ENCODE measurements at places on chromosomes 16 and 17.

DNA sequence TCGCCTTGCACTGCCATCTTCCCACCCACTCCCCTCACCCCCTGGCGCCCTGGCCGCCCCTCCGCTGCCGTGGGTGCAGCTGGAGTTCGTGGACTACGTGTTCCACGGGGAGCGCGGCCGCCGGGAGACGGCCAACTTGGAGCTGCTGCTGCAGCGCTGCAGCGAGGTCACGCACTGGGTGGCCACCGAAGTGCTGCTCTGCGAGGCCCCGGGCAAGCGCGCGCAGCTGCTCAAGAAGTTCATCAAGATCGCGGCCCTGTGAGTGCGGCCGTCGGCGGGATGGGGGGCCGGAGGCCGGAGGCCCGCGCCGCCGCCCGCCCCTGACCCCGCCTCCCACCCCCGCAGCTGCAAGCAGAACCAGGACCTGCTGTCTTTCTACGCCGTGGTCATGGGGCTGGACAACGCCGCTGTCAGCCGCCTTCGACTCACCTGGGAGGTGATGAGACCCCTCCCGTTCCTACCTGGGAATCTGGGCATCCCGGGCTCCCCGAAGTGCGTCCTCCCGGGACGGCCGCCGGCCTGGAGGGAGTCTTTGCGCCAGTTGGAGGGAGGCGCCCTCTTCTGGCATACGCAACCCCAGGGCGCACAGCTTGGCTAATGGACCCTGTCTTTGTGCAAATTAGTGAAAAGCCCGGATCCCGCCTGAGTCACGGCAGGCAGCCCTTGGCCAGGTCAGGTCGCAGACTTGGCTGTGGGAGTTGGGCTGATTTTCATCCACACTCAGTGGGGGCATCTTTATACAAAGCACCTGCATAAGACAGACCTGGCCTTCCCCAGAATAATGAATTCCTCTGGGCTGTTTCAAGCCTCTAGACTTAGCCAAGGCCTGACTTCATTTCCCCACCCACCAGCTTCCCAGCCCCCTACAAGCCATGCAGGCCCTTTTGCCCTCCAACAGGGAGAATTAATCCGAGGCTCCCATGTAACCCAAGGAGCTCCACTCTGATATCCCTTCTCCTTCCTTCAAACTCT, 14.3 kb downstream of the RAPGEFL1 start:
- peak; percentile 52 for DNase-seq

DNA sequence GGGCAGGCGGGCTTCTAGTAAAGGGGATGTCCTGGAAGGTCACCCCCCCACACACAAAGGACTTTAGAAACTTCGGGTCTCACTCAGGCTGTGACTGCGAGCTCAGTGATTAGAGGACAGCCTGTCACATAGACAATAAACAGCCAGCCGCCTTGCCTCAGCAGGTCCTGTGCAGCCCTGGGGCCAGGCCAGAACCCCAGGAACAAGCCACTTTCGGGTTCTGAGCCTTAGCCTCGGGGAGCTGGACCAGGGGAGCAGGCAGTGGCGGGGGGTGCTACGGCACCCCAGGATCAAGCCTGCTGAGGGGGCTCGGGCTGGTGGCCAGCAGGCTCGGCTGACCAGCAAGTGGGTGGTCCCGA, 1.1 kb downstream of the GAS7 start:
- no peak for DNase-seq

- peak; percentile 55 for DNase-seq
Observed at GRCh38 chr17:37123386-37123785, 174.6 kb downstream of the AATF start.

DNA sequence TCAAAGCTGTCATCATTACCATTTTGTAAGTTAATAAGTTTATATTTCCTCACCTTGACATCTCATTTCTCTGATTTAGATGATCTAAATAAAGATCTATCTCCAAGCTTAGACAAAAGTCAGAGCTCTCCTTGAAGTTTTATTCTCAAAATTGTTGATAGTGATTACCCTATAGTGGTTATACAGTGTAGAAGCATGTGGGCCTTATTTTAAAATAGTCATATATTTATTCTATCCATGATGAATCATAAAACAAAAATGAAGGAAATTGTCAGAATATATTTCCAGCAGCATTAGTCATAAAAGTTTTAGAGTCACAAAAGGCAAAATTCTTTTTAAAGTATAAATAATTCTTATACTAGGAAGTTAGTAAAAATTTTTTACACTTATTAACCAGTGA, 49.0 kb downstream of the RHOT1 start:
- DNase-seq, result no peak

DNA sequence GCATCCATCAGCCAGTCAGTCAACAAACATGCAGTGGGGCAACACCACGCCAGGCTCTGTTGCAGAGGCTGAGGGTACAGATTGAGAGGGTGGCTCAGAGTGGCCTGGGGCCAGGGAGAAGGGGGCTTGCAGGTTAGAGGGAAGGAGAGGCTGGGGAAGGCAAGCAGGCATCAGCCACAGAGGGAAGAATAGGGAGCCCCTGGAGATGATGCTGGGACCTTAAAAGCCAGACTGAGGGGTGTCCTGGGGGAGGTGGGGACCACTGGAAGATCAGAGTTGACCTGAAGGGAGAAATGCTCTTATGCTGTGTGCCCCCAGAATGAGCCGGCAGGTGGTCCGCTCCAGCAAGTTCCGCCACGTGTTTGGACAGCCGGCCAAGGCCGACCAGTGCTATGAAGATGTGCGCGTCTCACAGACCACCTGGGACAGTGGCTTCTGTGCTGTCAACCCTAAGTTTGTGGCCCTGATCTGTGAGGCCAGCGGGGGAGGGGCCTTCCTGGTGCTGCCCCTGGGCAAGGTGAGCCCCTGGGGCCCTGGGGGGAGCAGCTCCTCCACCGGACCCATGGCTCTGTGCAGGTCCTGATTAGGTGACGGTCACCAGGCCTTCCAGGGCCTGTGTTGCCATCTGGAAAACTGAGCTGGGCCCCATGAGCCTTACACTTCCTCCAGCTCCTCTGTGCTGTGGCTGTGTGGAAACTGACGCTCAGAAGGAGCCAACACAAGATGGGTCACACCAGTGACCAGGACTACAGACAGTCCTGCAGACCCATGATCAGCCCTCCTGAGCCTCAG, 1.7 kb downstream of the CORO1A start:
- DNase-seq, result no peak

DNA sequence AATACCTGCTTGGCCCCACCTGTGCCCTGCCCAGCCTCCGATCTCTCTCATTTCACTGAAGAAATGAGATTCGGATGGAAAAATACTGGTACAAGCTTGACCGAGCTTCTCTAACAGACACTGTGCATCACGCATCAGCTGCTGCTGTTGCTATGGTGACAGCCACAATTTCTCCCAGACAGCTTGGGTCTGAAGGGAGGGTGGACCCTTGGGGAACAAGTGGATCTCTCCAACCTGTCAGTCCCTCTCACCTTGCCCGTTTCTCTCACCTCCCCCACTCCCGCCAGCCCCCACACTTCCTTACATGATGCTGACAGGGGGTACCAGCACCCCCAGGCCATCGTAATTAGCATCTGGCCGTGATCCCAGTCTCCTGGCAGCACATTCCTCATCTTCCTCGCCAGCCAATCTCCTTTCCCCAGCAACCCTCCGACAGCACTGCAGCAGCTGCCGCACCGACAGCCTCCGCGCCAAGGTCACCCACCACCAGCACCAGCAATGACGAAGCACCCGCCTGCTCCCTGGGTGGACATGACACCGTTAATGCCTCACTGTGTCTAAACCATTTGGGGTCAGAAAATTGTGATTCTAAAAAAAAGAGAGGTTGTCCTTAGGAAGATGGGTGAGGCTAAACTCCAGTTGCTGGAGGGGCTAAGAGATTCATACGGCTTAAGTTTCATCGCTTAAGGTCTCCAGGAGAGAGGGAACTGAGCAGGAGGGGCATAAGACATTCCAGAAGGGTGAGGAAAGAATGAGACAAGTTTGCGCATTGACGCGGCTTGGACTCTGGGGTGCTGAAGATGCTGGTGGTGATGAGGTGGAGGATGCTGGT, 58.6 kb upstream of the TNRC6A start:
- DNase-seq, result peak; percentile 92

DNA sequence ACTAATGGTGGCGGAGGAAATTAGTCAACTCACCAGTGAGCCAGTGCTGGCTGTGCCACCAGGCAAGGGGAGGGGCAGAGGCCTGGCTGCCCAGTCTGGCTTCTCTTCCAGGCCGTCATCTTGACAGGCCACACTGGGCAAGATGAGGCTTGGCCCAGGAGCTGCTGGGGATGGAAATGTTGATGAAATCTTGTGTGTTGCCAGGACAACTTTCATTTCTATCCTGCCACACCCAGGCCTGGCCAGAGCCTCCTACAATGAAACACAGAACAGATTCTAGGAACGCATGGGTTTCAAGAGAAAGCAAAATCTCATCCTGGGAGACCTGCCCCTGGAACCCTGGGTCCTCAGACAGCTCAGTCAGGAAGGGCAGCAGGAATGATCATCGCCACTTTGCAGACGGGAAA, 9.3 kb downstream of the HEXIM2 start:
- DNase-seq, result no peak

DNA sequence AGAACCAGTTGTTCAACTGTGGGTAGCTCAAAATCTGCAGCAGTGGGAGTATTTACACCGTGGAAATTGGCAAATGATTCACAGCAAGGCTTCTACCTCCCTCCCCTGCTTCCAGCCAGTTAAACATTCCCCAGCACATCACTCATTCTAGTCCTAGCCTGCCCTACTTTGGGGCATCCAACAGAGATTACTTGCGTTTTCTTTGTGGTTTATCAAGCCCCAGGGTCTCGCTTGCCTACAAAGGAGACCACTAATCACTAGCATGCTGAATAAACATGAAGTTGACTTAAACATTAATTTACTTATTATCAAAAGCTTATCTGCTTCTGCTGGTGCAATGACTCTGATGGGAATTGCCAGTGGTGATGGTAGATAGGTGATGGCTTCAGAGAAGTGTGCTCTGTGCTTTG, 94.5 kb downstream of the MARF1 start:
- no peak for DNase-seq

GRCh38 chr16:29816694-29817441, 916 bp downstream of the PAGR1 start:
- peak; percentile 76 for DNase-seq

DNA sequence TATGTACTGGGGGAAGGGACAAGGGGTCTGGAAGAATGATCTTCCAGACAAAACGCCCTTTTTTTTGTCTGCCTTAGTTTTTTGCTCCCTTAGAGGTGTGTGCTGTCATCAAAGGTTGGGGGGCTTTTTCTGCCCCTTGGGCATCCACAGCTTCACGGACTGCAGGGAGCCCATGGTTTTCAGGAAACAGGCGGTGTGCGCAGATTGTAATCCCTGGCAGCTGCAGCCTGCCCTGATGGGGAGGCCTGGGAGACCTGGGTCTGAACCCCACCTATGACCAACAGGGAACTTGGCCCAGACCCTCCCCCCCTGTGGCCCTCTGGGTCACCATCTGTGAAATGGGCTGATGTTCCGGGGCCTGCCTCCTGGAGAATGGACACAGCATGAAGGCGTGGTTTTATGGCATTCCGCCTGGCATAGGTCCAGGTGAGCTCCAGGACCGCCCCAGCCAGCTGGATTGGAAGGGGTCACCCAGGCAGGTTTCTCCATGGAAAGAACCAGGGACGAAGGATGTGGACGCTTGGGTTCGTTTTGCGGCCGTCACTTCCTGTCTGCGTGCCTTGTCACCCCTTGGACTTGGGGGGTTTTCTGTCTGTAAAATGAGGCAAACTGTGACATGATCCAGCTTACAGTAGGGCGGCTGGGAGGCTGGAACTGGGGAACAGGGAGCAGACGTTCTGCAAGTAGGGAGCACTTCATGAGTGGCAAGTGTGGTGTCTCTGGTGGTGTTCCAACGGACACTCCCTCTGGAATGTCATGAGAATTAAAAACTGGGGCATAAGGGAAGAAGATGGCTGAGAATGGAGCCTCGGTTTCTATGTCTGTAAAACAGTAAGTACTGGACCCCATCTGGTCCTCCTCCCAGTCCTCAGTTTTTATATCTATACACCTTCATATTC, 1.5 kb downstream of the CPNE2 start:
- DNase-seq, result no peak

GRCh38 chr17:34916120-34916519, 45.1 kb downstream of the CCT6B start:
- no peak for DNase-seq

GRCh38 chr16:17831330-17831729, 360.6 kb upstream of the XYLT1 start:
- DNase-seq, result peak; percentile 55

DNA sequence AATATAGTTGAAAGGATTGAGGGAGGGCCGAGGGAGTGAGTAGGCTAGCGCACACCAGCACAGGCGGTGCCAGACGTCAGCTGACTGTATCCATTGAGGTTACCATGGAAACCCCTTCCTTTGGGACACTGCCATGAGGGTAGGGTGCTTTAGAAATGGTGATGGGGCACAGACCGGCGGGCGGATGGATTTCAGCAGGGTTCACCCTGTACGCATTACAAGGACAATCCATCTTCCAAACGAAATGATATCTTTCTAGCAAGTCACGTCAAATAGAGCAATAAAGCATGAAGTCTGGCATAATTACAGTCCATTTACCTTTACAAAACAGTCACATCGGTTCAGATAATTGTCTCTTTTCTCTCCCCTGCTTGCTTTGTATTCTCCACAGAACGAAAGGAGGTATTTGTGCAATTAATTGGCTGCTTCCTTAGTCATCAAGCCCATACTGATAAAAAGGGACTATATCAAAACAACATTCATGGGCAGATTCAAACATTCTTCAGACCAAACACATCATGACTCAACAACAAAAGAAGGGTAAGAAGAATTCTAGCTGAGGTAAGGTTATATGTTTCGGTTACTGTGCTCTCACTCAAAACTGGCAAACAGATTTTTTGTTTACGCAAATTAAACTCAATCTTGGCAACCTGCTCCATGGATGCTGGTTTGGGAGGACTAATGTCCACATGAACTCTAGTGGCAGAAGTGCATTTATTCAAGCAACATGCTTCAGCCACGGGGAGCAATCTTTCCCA, 140.6 kb downstream of the CDK5R1 start:
- peak; percentile 98 for DNase-seq

DNA sequence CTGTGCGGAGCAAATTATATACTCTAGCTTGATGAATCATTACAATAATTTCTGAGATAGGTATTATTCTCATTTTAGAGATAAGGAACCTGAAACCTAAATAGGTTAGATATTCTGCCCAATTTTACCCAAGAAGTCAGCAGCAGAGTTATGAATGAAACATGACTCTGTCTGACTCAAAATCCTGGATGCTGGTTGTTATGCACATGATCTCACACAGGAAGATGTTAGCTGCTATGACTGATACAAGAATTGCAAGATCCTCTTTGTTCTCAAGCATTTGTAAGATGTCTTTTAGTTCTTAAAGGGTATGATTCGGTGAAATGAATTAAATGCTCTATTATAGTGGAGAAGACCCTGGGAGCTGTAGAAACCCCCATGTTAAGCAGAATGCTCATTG, 447.8 kb downstream of the KIF2B start:
- no peak for DNase-seq

All from NCI-H524 (cell line).